ENCODE measurements at places on chromosomes 6 and 20.

GRCh38 chr6:128307671-128308070 lies 212.7 kb downstream of the PTPRK start:
- DNase-seq = no peak

DNA sequence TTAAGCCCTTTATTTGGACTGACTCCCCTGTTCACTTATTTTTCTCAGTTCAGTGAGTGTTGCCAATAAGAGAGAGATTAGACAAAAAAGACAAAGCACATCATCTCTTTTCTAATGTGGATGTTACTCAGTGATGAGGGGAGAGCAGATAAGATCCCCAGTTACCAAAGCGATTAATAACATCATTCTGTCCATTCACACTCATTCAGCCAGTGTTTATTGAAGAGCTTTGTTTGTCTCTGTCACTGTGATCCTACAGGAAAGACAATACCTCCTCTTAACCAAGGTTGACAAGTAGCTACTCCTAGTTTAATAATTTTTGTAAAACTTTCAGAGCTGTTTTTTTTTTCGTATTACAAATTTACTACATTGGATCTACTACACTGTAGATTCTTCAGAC lies 163.0 kb downstream of the EYA4 start:
- DNase-seq = no peak

- DNase-seq = no peak
Measured at GRCh38 chr20:10670501-10671220, 3.1 kb downstream of the JAG1 start.

DNA sequence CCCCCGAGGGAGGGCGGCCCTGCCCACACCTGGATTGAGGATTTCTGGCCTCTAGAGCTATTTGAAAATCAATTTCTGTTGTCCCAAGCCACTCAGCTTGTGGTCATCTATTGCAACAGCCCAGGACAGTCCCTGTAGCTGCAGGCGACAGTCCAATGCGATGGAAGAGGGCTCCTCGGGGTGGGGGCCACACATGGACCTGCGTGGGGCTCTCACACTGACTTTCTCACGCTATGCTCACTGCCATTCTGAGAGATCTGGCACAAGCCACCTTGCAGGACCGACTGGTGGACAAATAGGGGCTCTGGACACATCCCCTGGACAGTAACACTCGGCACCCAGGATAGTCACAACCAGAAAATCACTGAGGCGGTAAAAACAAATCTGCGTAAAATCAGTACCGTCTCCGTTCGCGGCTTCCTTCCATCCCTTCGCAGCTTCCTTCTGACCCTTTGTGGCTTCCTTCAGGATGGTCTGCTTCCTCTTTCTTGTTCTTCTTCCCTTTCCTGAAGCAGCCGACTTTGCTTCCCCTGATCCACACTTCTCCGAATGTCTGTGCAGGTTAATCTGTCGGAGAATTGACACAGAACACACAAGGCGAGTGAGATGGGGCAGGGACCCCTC lies 21.8 kb downstream of the CTCFL start:
- no peak for DNase-seq

DNA sequence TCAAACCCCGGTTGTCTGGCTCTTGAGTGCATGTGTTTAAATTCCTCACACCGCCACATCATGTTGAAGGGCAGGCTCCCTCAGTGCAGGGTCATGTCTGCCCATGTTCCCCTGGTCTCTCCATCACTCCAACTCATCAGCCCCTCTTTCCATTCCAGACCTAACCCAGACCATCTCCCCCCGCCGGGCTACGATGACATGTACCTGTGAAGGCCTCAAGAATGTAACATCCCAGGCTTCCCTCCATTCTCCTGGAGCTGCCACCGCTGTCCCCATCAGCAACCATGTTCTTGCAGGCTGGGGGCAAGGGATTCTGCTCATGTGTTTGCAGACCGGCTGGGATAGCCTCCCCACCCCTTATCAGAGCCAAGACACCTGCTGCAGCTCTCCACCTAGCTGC lies 19.9 kb downstream of the TMEM74B start:
- no peak for DNase-seq

- no peak for DNase-seq
Measured at GRCh38 chr20:22339946-22340345, 244.4 kb downstream of the FOXA2 start.

DNA sequence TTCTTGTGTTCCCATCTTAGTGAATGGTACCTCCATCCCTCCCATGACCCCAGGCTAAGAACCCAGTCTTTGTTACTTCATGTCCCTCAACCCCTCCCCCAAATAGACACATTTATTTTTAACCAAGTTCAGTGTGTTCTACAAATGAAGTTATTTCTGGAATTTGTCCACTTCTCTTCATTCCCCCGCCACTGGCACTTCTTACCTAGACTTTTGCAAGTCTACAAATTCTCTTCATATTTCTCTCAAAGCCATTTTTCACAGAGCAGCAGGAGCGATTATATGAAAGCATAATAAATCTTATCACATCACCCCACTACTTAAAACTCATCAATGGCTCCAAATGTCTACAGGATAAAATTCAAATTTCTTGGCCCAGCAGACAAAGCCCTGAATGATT lies 131.4 kb downstream of the BTBD9 start:
- DNase-seq = no peak

DNA sequence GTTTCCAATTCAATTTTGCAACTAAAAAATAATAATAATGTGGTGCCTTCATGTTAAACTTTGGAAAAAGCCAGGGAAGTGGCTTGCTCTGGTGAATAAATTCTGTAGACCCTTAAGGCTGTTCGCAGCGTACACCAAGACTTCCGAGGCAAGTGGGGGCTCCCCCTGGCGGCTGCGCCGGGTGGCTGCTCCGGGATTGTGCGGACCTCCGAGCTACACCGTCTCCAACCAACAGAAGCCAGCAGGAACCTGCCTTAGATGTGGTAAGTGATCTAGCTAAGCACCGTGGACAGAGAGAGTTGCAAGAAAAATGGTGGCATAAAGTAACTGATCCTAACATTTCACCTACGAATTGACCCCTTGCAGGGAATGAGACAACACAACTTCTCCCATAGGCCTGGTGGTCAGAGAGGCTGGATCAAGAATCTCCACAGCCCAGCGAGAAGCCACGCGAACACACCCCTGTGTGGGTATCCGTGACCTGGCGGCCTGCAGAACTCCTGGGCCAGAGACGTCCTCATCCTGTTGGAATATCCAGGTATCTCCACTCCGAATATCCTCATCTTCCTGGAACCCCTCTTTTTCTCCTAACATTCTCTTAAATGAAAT lies 69.6 kb downstream of the TBXT start:
- peak; percentile 86 for DNase-seq

DNA sequence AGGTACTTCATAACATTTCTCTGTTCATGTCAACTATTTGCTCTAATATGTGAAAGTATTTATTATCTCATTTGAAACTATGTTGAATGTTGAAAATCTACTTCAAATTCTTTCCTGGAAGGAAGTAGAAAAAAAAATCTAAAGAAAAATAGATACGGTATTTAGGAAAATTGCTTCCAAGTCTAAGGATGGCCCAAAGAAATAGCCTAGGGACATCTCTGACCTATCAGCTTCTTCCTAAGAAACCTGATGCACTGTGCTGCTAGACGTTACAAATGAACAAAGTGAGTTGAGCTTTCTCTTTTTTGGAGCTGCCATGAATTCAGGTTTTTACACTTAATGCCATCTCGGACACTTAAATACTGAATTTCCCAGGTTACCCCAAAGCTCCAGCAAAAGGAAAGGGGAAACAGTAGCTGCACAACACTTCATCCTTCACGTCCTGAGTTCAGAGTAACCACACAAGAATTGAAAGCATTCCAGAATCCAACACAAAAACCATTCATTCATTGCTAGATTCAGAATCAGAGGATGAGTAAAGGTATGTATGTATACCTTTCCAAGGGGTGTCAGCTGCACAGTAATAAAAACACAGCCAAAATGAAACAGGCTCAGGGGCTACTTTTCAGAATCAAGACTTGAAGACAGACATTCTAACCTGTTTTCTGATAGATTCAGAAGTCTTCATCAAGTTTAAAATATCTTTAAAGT lies 7.9 kb downstream of the RMND1 start:
- DNase-seq = no peak

DNA sequence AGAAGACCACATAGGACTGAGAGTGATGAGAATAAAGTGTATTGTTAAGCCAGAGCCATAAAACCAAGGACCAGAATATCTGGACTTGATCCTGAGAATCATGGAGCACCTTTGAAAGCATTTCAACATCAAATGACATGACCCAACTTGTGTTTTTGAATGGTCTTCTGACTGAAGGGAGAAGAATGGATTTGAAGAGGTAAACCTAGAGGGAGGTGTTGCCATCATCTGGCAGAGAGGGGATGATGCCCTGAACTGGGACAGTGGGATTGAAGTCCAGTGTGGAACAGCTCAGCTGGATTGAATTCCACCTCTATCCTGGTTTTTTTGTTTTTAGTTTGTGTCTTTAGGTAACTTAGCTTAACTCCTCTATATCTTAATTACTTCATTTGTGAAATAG lies 570.0 kb downstream of the TBC1D32 start:
- no peak for DNase-seq

GRCh38 chr6:40440053-40440452 lies 147.1 kb downstream of the LRFN2 start:
- no peak for DNase-seq

- DNase-seq = no peak
Measured at GRCh38 chr6:106856227-106856874, 118.2 kb downstream of the CD24 start.

Data from femur (tissue), 1 donor.